CD4-positive, alpha-beta T cell treated with Interleukin-12 subunit alpha and Interleukin-12 subunit beta, for 1 hour (primary cell): ENCODE measurements at places on chromosomes 2 and 18.

DNA sequence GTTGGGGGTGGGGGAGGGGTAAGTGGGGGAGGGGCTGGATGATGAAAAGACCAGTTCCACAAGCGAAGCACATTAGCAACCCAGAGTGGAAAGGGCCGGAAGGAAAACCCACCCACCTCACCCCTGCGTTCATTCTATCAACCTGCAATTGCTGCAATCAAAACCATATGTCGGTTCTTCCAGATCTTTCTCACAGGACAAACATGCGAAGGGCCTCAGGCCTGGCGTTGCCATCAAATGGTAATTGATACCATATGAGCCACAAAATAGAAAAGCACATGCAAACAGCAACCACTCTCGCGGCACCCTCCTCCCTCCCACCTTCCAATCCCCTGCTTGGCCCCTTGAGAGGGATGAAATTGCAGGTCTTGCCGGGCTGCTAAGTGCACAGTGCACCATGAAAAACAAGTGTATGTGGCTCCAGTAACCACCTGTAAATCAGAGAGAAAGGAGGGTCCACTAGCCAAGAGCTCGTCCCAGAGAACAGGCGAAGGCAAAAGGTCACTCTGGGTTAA is 287.5 kb downstream of the TCF4 start:
- DNase-seq = no peak

GRCh38 chr2:164134336-164134735 is 398.5 kb upstream of the FIGN start:
- no peak for DNase-seq

DNA sequence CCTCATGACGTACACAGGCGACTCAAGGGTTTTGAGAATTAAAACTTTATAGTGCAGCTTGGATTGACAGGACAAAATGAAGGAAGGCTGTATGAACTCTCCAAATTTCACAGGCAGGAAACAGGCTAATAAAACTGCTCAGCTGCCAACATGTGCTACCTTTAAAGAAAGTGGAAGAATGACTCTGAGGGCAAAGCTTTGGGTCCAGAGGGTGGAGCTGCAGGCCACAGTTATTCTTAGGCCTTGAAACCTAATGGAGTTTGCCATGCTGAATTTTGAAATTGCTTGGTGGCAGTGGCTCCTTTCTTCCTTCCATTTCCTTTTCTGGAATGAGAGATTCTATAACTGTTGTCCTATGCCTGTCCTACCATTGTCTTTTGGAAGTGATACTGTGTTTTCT is 34.8 kb downstream of the HAT1 start:
- DNase-seq = no peak

GRCh38 chr18:48153613-48154481 is 223.4 kb upstream of the SMAD2 start:
- DNase-seq = no peak

DNA sequence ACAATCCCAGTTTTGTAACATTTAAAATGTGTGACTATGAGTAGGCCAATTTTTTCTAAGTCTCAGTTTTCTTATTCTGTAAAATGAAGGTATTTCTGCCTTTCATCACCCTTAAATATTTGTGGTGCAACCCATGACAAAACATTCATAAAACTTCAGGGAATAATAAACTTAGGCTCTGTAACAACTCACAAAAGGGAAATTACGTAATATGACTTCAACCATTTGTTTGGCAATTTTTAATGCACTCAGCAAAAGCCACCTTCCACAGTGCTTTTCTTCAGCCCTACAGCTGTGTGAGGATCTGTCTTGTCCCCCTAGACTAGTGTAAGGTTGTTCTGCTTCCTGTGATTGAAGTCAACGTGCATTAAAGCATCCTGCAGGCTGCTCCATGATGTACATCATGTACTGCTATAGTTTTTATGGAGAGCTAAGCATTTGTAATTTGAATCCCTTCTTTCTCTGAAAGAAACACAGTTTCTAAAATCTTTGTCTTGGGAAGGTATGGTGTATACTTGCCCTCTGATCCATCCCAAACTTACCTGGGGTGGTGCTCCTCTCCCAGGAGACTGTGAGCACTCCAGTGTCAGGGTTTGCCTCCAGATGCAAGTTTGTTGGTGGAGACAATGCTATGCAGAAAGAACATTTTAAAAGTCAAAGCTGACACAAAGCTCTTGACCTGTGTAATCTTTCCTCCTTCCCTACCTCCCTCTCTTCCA is 39.1 kb downstream of the FN1 start:
- DNase-seq = no peak

GRCh38 chr18:45236676-45237075 is 378.6 kb upstream of the SLC14A2 start:
- DNase-seq = no peak

DNA sequence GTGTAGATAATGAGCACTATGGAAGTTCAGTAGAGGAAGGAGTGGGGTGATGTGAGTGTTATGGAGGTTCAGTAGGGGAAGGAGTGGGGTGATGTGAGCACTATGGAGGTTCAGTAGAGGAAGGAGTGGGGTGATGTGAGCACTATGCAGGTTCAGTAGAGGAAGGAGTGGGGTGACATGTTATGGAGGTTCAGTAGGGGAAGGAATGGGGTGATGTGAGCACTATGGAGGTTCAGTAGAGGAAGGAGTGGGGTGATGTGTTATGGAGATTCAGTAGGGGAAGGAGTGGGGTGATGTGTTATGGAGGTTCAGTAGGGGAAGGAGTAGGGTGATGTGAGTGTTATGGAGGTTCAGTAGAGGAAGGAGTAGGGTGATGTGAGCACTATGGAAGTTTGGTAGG is 116.3 kb upstream of the SMAD7 start:
- no peak for DNase-seq

DNA sequence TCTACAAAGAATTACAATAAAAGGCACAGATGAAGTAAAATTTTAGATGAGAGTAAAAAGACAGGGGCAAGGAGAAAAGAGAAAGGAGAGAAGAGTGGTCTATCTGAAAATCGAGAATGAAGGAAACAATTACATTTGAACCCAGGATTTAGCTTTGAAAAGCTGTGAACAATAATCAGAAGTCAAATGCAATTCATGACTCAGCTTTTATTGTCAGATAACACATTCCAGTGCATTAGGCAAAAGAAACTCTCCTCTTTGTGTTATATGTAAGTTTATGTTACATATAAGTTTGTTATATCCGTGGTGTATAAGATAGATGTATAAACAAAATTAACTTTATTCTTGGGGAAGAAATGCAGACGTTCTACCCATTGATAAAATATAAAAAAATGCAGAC is 284.5 kb downstream of the GBX2 start:
- DNase-seq = no peak

GRCh38 chr18:30970196-30970816 is 72.2 kb downstream of the DSC3 start:
- DNase-seq = no peak

DNA sequence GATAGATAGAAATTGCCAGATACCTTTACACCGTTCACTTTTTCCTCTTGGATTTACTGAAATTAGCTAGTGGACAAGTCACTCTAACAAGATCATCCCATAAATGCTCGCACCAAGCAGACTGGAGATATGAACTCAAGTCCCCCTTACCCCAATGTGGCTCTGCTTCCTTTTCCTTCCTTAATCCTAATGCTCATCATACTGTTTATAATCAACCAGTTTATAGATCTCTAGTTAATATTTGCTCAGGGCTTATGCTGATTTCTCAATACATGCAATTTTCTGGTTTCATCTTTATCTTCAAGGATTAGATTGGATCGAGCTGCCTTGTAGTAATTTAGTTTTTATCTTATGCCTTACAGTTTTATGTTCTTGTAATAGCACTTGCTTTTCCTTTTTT is 318.3 kb upstream of the KLHL29 start:
- DNase-seq = no peak

- peak; percentile 6 for DNase-seq
Measured at GRCh38 chr2:99861376-99861760, 281.0 kb downstream of the AFF3 start.
